A549 (cell line): ENCODE measurements at places on chromosomes 7 and 10. TPM values are rescaled to one million over a fixed set of nuclear protein-coding genes. Genes with fewer than 3 reads are reported as not detected.

CCDC201 gene
- not detected in 3 replicates for polyA plus RNA-seq

GIMAP6 gene
- not detected in 3 replicates for polyA plus RNA-seq

RSPH10B gene
- polyA plus RNA-seq: 0.10 to 0.29 TPM (median 0.24 TPM) in 3 replicates

AS3MT gene
- 9.7 to 10.7 TPM (median 10.7 TPM) in 3 replicates for polyA plus RNA-seq

GPR141 gene
- polyA plus RNA-seq: 0.11 to 0.12 TPM in 2 of 3 replicates, not detected in the other

GRM3 gene
- not detected in 3 replicates for polyA plus RNA-seq

LRRC17 gene
- 0.05 to 0.17 TPM in 2 of 3 replicates, not detected in the other for polyA plus RNA-seq

DNA sequence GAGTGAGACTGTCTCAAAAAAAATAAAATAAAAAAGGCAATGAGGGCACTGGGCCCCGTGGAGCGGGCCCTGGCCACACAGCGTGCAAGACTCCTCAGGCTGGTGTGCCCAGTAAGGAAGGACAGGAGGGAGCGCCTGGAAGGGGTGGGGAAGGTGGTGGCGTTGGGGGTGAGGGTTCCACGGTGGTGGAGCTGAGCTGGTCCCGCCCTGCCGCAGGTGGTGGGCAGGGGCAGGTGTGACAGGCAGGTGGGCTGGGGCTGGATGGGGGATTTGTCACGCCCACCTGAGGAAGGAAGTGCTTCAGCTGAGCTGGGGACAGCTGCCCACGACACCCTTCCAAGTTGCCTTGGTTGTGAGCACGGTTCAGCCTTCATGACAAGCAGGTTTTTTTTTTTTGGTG lies 760 bp upstream of the PRAP1 start:
- no peak for DNase-seq

DNA sequence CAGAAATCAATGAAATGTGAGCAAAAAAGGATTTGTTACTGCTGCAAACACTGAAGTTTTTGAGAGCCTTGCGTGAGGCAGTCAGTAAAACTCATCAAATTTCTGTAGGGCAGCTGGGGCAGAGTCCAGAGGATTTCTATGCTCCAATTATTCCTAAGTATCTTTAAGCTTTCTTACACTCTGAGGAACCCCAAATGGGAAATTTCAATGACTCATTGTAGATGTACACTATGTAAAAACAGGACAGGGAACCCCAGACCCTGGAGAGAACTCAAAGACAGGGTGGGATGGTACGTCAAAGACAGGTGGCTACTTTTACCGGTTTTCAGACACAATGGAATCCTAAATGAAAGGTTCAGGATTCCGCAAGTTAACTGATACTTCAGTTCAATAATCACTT lies 120.2 kb downstream of the TNS3 start:
- DNase-seq: no peak

- no peak for DNase-seq
These were observed 148.4 kb upstream of the KAT6B start for GRCh38 chr10:74677951-74678350.

GRCh38 chr7:104973909-104974415 lies 40.0 kb upstream of the KMT2E start:
- DNase-seq: no peak

DNA sequence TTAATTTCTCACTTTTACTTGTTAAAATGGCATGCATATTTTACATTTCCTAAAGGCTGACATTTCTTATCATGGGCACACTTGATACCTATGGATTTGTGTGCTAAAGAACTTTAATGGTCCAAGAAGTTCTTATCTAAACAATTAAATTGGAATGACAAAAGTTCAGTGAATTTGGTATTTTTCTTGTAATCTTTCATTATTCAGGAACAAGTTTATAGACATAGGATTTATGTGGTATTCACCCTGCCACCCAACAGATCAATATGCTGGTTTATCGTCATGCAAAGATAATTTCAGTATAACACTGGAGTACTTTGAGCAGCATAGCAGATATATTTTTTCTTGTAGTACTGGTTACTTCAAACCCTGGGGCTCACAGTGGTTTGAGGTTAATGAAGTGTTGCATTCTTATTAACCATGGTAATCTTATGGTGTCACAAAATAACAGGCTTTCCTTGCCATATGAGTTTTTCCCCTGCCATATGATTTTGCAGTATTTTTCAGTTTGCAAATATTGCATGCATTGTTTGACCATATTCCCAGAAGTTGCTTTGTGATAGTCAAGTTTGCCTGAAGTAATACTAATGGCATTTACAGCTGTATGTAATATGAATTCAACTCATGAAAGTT lies 148.8 kb downstream of the PPP1R9A start:
- DNase-seq: no peak

DNA sequence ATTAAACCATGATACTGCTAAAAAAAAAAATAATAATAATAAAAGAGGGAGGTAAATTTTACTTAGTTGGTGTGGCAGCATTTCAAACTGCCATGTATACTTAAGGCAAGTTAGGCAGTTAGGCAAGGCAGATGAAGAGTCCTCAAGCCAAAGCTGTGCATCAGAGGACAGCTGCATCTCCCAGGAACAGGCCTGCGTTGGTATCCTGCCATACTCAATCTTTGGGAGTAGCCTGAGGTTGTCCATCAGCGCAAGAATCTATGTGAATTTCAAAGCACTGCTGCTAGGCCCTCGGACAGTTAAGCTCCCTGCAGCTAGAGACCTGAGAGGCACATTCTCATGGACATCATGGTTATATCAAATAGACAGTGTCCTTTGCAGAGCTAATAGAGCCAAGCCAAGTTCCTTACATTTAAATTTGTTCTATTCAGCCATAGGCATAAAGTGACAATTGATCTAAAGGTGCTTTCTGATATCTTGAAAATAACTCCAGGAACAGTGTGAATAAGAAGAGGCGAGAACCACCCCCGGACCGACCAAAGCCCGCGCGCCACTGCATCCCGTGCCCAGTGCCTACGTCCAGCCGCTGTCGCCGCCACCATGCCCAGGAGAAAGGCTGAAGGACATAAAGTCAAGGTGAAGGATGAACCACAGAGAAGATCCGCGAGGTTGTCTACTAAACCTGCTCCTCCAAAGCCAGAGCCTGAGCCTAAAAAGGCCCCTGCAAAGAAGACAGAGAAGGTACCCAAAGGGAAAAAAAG lies 310.6 kb downstream of the SEMA3D start:
- no peak for DNase-seq

DNA sequence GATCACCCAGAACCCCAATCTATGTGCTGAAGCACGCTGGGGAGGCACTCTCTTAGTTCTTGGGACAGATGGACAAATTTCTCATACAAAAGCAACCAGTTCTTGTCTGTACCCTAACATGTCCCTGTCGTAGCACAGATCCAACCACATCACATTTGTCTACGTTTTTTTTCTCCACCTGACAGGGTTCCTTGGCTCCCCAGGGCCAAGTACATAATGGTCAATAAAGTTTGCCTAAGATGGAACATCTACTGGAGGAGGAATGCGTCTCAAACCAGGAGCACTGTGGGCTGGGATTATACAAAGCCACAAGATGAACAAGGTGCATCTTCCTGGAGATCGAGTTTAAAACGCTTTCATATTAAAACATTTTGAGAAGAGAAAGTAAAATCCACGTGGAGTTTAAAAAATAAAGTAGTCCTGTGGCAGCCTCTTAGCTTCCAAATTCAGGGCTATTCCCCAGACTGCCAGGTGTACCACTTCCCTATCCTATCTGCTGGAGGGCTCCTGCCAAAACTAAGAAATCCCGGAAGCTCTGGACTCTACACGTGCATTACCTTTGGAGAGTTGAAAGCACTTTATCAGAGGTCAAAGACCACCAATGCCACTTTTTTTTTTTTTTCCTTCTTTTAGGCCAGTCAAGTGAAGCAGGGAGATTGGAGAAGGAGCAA lies 1.4 kb downstream of the TMEM243 start:
- no peak for DNase-seq

GRCh38 chr7:34396437-34397064 lies 261.5 kb upstream of the NPSR1 start:
- no peak for DNase-seq

- no peak for DNase-seq
These were observed 254.1 kb upstream of the PFKP start for GRCh38 chr10:2813286-2813685.

GRCh38 chr7:69434398-69434815 lies 163.9 kb upstream of the AUTS2 start:
- no peak for DNase-seq

- DNase-seq: peak; percentile 36
These were observed 2.1 kb upstream of the COX19 start for GRCh38 chr7:977326-978048.
